ENCODE measurements at places on chromosomes 5 and 9.

GRCh38 chr9:89893886-89894285 is 289.1 kb downstream of the GADD45G start:
- DNase-seq: no peak

DNA sequence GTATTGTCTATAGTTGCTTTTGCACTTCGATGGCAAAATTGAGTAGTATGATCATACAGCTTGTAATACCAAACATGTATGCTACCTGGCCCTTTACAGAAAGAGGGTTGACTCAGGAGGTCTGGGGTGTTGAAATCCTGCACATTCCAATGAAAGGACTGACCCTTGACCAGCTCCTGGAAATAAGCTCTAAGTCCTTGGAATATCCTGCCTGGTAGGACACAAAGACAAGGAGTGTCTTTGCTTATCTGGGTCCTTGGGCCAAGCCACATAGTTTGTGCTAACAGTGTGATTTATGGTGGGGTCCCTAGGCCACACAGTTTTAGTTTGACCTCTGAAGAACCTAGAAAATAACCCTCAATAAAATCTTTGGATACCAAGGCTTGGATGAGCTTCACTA is 89.3 kb upstream of the FTMT start:
- no peak for DNase-seq

DNA sequence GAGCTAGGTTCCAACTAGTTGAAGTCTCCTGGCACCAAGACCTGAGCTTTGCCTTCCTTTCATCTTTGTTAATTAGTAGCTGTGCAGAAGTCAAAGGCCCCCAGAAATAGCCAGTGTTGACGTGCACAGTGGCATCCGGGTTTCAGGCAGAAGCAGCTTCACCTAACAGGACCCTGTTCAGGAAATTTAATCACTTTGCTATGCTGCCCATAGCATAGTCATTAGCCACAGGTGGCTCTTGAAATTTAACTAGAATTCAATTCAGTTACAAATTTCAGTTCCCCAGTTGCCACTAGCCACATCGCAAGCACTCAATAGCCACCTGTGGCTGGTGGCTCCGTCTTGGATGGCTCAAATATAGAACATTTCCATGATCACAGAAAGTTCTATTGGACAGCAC is 179.1 kb downstream of the GOLPH3 start:
- DNase-seq: no peak

DNA sequence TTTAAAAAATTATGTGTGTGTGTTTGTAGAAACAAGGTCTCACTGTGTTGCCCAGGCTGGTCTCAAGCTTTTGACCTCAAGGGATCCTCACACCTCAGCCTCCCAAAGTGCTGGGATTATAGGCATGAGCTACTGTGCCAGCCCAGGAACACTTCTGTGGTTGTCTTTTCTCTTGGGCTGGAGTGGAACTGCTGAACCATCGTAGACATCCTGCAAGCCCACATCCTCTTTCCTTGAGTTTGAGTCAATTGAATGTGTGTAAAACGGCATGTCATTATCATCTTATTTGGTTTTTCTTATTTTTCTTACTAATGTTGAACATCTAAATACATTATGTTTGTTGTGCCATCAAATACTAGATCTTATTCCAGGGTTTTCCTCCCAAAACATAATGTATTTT is 40.0 kb downstream of the EHMT1 start:
- DNase-seq: no peak

- DNase-seq: peak; percentile 55
Measured at GRCh38 chr9:112487008-112487798, 576 bp downstream of the KIAA1958 start.

DNA sequence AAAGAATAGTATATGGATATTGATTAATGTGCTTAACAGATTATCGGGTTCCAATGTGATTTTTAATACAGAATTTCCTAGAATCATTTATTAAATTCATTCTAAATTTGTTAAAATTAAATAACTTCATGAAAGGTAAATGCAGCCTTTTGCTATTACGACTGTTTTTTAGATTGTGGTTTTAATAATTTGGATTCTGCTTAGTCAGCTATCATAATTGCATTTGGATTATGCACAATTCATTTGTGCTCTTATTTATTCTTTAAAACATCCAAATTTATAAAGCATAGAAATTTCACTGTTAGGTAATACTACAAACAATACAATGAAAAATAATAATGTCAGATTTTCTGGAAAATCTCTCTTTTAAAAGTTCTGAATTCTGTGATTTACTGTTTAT is 1598.5 kb downstream of the EFNA5 start:
- DNase-seq: no peak

DNA sequence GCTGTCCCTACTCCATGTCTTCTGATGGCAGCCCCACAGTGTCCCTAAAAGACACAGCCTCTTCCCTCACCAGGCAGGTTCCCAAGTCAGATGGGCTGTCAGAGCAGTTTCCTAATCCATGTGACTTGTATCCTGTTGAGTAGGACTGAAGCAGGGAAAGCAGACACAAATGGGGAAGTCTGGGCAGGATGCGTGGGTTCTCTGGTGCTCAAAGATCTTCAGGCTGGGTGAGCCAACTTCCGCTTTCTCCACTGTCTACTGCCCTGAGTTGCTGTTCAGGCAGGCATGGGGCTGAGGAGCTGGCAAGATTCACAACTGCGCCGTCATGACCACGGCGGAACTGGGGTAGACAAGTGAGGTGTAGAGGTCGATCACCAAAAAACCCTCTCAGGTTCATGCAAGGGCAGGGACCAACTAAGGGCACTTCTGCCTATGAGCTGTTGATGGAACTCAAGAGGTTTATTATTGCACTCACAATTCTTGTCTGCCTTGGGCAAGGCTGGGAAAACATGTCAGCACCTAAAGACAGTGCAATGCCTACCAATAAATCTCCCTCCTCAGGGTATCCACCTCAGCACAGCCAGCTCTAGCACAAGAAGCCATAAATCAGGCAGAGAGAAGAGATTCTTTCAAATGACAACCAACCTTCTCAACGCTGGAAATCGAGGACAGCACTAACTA is 83.4 kb downstream of the RAPGEF1 start:
- peak; percentile 75 for DNase-seq

- no peak for DNase-seq
Measured at GRCh38 chr9:4069457-4070153, 230.3 kb downstream of the GLIS3 start.

GRCh38 chr5:65696892-65697291 is 25.0 kb downstream of the SGTB start:
- no peak for DNase-seq

GRCh38 chr5:175889910-175890684 is 18.7 kb downstream of the CPLX2 start:
- no peak for DNase-seq

- DNase-seq: peak; percentile 64
Measured at GRCh38 chr9:94178927-94179326, 80.2 kb upstream of the ZNF169 start.

GRCh38 chr9:112170235-112170634 is 4.9 kb downstream of the SUSD1 start:
- no peak for DNase-seq

DNA sequence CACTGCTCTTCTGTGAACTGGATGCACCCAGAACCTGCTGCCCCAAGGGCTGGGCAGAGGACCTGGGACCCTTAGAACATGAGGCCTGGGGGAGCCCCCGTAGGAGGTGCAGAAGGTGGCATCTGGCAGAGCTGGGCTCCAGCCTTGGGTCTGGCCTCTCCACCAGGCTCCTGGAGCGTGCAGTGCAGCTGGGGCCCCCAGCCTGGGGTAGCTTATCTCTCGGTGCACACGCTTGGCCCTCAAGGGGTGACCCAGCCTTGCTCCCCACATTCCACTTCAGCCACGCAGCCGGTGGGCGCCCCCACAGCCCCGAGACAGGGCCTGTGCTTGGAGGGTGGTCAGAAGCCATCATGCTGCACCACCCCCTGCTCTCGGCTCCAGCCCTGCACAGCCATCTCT is 5.6 kb upstream of the NR5A1 start:
- DNase-seq: no peak

- no peak for DNase-seq
Measured at GRCh38 chr9:37562826-37563225, 13.4 kb downstream of the FBXO10 start.

DNA sequence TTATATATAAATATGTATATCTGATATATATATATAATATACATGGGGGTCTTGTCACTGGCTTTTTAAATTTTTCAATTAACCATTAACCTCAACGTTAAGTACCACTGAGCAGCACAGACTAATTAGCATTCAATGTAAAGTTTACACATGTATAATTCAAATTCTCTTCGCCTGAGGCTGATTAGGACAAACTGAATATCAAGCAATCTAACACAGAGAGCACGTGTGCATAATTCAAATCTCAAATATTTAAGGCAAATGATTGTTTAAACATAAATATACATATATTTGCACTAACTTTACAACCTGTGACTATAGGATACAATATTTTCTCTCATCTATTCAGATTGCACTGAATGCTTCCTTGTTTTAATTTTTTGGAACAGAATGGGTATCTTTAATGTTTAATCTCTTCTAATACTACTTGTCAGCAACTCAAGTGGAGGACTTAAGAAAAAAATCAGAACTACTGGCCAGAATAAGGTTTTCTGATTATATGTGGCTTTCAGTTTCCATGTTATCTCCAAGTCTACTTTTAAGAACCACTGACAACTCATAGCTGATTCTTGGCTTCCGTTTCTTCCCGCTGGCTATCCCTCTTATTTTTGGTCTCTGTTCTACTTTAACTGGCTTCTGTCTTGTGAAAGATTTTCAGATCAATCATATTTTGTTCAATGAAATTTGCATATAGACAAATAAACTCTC is 204.8 kb downstream of the MLLT3 start:
- DNase-seq: no peak
